Smooth muscle cell of bladder (primary cell): ENCODE measurements at places on chromosomes 5 and 9. TPM values are rescaled to one million over a fixed set of nuclear protein-coding genes. Genes with fewer than 3 reads are reported as not detected.

CDC25C gene
- total RNA-seq, result 0.55 and 1.1 TPM in 2 replicates

C5orf52 gene
- not detected in 2 replicates for total RNA-seq

ADCY2 gene
- total RNA-seq, result 0.14 and 0.65 TPM in 2 replicates

PCAT7 gene
- not detected in 2 replicates for total RNA-seq

FYB1 gene
- not detected in 2 replicates for total RNA-seq

FGF1 gene
- 0.92 and 1.1 TPM in 2 replicates for total RNA-seq

SEMA5A gene
- 5.3 and 15.0 TPM in 2 replicates for total RNA-seq

CCDC192 gene
- not detected in 2 replicates for total RNA-seq

ADAMTS19 gene
- 36.3 and 87.6 TPM in 2 replicates for total RNA-seq

PCDHGB7 gene
- 6.3 and 6.9 TPM in 2 replicates for total RNA-seq

NRARP gene
- total RNA-seq, result 0.09 and 0.14 TPM in 2 replicates

DBH gene
- not detected in 2 replicates for total RNA-seq

TAS2R1 gene
- not detected in 2 replicates for total RNA-seq

DMRT2 gene
- under 0.01 and 0.09 TPM in 2 replicates for total RNA-seq

GABRA1 gene
- total RNA-seq, result not detected in 2 replicates

NDUFS6 gene
- 33.0 and 34.0 TPM in 2 replicates for total RNA-seq

MRPL36 gene
- 48.1 and 76.0 TPM in 2 replicates for total RNA-seq

MEIKIN gene
- total RNA-seq, result not detected in 2 replicates

UBE2QL1 gene
- under 0.01 and 0.18 TPM in 2 replicates for total RNA-seq

GCNT4 gene
- total RNA-seq, result 4.3 and 6.5 TPM in 2 replicates

VPS13A gene
- total RNA-seq, result 23.2 and 25.0 TPM in 2 replicates

DOK3 gene
- 1.7 and 2.3 TPM in 2 replicates for total RNA-seq

BSPRY gene
- not detected in 2 replicates for total RNA-seq

ZMAT2 gene
- 63.7 and 78.2 TPM in 2 replicates for total RNA-seq

FOXE1 gene
- total RNA-seq, result not detected in 2 replicates

HK3 gene
- not detected in 2 replicates for total RNA-seq

SLCO4C1 gene
- not detected in 2 replicates for total RNA-seq

ZDHHC11 gene
- total RNA-seq, result 1.00 and 1.7 TPM in 2 replicates
